ENCODE measurements at places on chromosomes 1 and 21.

GRCh38 chr1:185670187-185670627 is 64.0 kb upstream of the HMCN1 start:
- no peak for DNase-seq

DNA sequence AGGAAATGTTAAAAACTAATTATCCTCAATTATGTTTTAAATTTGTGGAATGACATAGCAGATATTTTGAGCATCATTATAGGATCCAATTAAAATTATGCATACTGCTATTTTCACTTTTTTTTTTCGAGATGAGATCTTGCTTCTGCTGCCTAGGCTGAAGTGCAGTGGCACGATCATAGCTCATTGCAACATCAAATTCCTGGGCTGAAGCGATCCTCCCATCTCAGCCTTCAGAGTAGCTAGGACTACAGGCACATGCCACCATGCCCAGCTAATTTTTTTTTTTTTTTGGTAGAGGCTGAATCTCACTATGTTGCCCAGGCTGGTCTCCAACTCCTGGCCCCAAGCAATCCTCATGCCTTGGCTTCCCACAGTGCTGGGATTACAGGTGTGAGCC is 11.3 kb upstream of the SLC1A7 start:
- DNase-seq = no peak

DNA sequence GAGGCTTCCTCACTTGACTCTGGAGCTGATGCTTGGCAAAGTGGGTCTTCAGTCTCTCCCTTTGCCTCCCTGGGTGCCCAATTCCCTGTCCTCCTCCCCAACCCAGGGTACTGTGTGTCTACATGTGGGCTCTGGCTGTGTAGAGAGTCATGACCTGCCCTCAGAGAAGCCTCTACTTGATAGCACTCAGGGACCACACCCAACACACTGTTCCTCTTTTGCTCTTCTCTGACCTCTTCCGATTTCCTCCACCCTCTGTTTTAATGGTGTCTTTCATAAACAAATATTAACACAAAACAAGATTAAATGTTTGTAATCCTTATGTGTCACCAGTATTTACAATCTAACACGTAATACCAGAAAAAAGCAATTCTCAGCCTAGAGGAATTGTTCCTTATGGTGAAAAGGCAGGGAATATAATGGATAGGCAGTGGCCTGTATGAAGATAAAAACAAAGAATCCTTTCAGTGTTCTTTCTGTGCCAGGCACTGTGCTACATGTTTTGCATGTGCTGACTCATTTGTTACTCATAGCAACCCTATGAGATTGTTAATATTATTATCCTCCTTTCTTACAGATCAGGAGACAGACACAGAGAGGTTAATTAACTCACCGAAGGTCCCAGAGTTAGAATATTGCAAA is 58.2 kb downstream of the HSD3B1 start:
- DNase-seq = no peak

GRCh38 chr1:159011751-159012150 is 2.0 kb downstream of the IFI16 start:
- DNase-seq = no peak

- no peak for DNase-seq
Measured at GRCh38 chr1:32470991-32471694, 6.3 kb downstream of the ZBTB8B start.

- DNase-seq = no peak
Measured at GRCh38 chr1:206947255-206947654, 989 bp upstream of the PIGR start.

- peak; percentile 50 for DNase-seq
Measured at GRCh38 chr1:116881879-116882520, 27.7 kb upstream of the PTGFRN start.

All from T-helper 2 cell treated with Interferon-gamma antibody and Interleukin-4, amounts not matched to agents 5 μg/mL and 100 μg/mL, for 36 hours (primary cell).